H1 (cell line): ENCODE measurements at places on chromosomes 3 and 15. TPM values are rescaled to one million over a fixed set of nuclear protein-coding genes. Genes with fewer than 3 reads are reported as not detected.

NLGN1 gene
- 14.0 and 14.8 TPM in 2 replicates for total RNA-seq

CLCN2 gene
- 11.8 and 13.7 TPM in 2 replicates for total RNA-seq

SNTN gene
- total RNA-seq = not detected in 2 replicates

EBLN2 gene
- 3.8 and 3.9 TPM in 2 replicates for total RNA-seq

CCDC32 gene
- total RNA-seq = 10.2 and 12.1 TPM in 2 replicates

LOXL1 gene
- total RNA-seq = 8.1 and 9.3 TPM in 2 replicates

ADAMTS9 gene
- total RNA-seq = 0.36 and 0.41 TPM in 2 replicates

GOLGA8M gene
- not detected in 2 replicates for total RNA-seq

NAALADL2 gene
- total RNA-seq = 0.22 and 0.69 TPM in 2 replicates

DUOXA1 gene
- not detected in 2 replicates for total RNA-seq

CLDN18 gene
- not detected in 2 replicates for total RNA-seq

ATP13A5 gene
- total RNA-seq = not detected in 2 replicates

DLL4 gene
- 0.48 and 0.60 TPM in 2 replicates for total RNA-seq

GRCh38 chr3:185623939-185624665 lies 38.0 kb downstream of the SENP2 start:
- DNase-seq = no peak

- no peak for DNase-seq
These were observed 56.4 kb upstream of the RASGRP1 start for GRCh38 chr15:38620851-38621594.

DNA sequence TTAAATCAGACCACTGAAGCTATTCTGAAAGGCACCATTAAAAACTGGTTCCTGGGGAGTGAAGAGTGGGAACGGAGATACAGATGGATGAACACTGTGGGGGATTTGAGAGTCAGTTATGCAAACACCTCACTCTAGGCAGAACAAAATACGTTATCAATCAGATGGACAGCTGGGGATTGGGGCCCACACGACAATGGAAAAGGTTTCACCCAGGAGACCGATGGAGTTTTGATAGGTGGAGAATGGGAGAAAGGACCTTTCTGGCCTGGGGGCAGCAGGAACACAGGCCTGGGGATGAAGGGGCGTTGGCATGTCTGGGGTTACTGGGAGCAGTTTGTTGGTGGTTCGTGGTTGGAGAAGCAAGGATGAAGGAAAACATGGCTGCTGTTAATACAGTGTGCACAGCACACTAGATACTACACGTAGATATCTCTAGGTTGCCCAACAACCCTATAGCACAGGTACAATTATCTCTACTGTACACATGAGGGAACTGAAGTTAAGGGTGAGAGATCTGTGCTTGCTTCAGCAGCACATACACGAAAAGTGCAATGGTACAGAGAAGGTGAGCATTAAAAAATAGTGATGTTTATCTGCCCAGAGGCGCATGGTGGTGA lies 16.5 kb downstream of the ST6GAL1 start:
- no peak for DNase-seq

GRCh38 chr3:167718582-167718981 lies 16.1 kb downstream of the PDCD10 start:
- DNase-seq = no peak

GRCh38 chr3:194306771-194307640 lies 44.1 kb downstream of the CPN2 start:
- no peak for DNase-seq

DNA sequence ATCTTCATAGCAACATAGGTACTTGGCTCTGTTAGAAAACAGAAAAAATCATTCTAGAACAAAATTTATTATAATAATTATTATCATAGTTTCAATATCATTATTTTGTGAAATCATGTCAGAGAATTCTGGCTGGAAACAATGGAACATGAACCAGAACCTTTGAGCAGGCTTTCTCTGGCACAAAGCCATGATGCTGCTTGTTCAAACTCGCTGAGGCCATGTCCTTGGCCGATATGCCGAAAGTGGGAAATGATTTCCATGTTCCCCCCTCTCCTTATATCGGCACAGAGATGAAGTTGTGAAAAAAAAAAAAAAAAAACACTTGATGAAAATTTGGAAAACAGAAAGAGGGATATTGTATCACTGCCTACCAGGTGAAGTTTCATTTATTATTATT lies 49.0 kb upstream of the MRPL3 start:
- DNase-seq = no peak

DNA sequence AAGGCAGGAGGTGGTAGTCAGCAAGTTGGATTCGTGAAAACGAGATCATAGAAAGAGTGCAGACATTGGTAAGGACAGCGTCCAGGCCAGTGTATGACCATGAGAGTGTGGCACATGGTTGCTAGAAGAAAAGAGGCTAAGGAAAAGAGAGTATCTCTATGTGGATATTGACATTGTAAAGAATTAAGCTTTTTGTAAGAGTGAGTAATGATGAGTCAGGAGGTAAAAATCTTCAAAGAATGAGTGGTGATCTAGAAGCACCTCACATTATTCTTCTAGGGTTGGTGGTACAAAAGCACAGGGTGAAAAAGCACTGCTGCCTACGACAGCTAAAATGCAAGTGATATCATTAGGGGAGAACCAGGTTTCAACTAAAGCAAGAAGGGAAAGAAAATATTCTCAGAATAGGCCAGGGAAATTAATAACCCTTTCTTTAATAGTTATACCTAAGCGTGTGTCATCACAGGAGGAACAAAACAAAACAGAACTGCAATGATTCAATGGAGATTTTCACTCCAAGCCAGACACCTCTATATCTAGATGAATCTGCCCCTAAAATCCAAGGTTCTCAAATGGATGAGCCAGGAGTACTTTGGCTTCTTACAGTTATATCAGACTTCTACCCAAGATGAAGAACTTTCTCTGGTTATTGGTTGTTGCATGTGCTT lies 884.7 kb downstream of the NAALADL2 start:
- no peak for DNase-seq

DNA sequence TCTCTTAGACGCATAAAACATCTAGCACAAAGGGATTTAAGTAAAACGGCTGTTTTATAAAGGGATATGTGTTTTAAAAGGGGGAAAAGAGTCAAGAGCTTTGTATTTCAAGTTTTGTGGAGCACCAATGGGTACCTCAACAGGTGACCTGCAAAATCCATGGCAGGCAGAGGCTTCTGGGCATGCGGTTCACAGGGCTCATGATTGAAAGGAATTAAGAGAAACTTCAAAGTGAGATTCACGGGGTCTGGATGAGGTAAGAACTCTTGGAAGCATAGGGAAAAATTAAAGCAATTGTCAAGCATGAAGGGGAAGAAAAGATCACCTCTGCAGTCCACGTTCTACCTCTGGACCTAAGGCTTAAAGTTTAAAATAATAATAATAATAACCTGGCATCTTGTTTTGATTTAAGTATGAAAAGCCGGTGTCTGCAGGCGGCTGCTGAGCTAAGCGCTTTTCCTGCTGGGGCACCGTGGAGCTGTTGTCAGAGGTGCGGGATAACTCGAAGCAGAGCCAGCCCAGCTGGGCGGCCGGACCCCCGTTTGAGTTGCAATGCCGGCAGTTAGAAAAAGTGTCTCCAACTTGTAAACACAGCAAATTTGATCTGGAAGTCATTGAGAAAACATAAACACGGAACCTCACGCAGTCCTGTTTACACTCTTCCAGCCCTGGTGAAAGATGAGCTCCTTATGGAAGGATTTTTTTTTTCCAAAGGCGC lies 40.5 kb downstream of the HES1 start:
- no peak for DNase-seq

GRCh38 chr3:134516905-134517304 lies 31.0 kb downstream of the CEP63 start:
- DNase-seq = no peak

GRCh38 chr3:16448639-16449070 lies 64.8 kb downstream of the RFTN1 start:
- DNase-seq = no peak

GRCh38 chr3:9727041-9727595 lies 4.4 kb upstream of the BRPF1 start:
- DNase-seq = peak; percentile 64

DNA sequence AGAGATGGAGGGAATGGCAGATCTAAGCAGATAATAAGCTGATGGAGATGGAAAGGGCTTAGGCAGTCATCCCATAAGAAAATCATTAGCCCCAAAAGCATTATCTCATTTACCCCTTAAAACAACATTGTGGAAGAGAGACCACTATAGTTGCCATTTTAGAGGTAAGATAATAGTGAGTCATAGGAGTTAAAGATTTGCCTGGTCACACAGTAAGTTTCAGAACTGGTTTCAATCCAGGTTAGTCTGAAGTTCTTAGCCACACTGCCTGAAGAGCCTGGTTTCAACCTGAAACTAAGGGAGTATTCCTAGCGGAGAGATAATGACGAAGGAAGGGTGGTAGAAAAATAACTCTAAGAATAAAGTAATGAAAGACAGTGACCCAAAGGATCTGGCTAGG lies 13.0 kb upstream of the UBR1 start:
- DNase-seq = no peak

GRCh38 chr15:34793901-34794300 lies 1.4 kb downstream of the ACTC1 start:
- DNase-seq = no peak

DNA sequence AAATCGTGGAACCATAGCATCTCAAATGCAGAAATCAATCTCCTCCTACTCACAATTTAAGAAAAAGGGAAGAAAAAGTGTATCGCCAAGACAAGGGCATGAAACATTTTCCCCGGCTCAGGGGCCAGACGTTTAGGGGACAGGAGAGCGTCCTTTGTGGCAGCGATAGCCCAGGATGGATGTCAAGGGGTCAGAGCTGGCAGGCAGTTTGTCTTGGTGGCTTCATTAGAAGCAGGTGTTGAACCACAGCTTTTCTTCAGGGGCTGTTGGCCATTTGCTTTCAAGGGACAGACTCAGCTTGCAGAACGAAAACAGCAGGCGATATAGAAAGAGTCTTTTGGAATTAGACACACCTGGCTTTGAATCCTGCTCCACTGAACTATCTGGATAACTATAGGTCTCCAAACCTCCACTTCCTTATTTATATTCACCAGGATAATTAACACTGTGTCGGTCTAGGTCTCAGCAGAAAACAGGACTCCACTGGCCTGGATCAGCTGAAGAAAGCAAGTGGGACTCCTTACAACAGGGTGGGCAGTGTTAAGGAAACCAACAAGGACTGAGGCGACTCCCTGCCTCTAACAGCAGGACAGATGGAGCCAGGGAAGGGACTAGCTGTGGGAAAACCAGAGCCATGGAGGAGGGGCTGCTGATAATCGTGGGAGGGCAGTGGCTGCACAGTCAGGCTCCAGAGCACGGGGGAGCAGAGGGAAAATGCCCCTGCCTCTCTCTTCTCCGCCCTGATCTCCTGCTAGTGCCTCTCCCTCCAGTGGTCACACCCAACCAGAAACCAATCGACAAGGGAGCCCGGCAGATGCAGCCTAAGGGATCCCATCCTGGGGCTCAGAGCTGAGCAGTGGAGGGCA lies 123.6 kb downstream of the LIPC start:
- no peak for DNase-seq

DNA sequence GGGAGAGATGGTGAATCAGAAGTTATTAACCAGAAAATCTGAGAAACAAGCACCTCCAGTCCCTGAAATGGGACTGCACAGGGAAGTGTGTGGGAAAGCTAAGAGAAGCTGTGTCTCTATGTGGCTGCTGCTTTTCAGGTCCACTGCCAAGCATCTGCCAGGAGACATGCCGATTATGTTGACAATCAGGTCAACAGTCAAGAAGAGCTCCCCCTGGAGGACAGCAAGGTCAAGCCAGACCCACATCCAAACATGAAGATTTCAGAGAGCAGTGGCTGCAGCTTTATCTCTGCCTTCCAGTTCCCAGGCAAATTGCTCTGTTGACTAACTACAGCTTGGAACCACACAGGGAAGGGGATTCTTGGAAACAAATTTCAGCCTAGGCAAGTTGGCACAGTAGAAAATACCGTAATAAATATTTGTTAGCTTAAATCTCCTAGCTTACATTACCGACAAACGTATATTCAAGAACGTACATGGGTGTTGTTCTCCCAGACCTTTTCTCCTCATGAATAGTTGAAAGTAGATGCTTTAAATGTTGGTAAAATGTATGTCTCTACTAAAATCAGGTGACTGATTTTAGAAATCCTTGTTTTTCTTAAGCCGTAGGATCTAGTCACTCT lies 394.5 kb upstream of the RARB start:
- DNase-seq = peak; percentile 69

DNA sequence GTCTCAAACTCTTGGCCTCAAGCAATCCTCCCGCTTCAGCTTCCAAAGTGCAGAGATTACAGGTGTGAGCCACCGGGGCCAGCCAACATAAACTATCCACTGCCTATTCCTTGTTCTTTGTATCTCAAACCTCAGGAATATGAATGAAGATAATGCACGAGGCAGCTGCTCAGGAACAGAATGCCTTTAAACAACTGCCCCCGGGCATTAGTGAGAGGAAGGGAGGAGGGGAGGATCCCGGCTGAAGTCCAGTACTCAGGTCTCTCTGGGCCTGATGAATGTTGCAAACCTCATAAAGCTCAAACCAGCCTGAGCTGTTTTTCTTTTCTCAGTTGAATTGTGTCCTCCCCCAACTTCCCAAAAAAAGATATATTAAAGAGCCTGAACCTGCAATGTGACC lies 26.9 kb upstream of the MTMR14 start:
- DNase-seq = no peak

DNA sequence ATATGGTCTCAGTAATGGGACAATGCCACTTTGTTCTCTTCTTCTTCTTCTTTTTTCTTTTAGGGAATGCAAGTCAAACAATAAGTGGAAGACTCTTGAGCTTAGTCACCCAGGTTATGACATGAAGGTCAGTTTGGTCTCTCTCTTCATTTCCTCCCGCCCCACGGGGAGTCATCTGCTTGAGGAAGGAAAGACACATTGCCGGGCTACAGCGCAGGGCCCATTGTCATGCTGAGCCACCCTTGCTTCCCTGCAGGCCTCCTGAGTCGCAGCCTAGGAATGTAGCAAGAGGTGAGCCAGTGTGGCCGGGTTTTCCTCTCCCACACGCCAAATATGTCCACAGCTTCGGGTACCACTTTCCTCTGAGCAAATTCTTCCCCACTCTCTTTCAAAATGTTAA lies 47.6 kb downstream of the RAP2B start:
- DNase-seq = peak; percentile 79

DNA sequence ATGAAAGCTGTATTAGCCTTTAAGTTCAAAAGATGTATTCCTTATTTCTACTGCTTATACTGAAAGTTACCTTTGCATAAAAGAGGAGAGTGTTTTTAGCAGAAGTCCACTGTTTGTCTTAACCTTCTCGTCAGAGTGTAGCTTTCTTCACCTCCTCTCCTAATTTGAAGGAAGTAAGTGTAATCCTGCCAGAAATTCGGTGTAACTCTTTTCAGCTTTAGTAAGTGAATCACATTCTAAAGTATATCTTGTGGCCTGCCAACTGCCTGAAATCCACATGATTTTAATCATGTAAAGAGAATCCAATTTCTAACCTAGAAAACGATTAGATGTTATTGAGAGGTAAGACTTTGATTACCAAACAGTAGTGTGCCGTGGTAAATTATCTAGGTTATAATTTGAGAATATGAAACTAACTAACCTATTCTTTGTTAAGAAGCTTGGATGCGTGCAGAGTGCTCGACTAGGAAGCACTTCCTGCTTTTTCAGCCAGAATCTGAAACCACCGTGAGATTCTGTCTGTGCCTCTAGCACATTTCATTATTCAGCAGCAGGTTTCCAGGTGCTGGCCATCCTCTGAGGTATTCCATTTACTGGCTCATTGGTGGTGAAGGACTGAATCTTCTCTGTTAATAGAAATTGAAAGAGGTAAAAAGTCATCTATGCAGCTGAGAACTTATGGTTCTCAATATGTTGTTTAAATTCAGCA lies 7.5 kb downstream of the GYG1 start:
- DNase-seq = no peak
